ENCODE measurements at places on chromosomes 3 and 15.

GRCh38 chr3:171088964-171089754 lies 62.6 kb upstream of the SLC2A2 start:
- peak; percentile 28 for DNase-seq

- DNase-seq: no peak
Observed at GRCh38 chr15:62752657-62753517, 289.7 kb upstream of the TPM1 start.

GRCh38 chr15:95489103-95489502 lies 841.4 kb upstream of the NR2F2 start:
- DNase-seq: no peak

DNA sequence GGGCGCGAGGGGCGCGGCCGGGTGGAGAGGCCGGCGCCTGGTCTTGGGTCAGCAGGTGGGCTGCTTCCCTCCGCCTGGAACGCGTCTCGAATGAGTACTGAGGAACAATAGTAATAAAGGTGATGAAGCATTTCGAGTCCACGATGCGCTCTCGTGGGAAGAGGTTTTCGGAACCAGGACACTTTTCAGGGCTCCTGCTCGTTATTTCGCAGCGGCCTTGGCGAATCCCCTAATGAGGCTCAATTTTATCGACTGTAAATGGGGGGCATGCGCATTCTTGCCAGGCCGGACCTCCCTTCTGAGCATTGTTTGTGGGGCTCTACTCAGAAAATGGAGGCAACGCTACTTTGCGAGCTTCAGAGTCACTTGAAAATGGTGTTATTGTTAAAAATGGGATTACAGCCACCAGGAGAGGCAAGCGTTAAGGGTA lies 1.2 kb downstream of the NR2C2 start:
- peak; percentile 57 for DNase-seq

GRCh38 chr3:123632161-123632655 lies 47.4 kb upstream of the HACD2 start:
- DNase-seq: no peak

GRCh38 chr3:131582438-131582837 lies 79.7 kb upstream of the MRPL3 start:
- DNase-seq: no peak

DNA sequence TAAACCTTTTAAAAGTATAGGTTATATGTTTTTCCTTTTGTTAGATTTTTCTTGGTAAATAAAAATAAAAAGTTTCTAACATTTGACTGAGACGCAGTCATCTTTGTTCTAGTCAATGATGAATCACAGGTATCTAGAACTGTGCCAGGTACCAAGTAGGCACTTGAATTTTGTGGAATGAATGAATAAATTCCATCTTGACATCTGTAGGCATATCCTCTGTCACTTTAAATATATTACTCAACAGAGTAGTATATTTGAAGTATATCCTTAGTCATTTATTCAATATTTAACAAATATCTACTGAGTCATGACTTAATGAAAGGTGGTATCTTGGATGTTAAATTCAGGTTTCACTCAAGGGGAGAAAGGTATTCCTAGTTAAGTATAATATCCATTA lies 828.4 kb downstream of the TUSC7 start:
- DNase-seq: no peak

DNA sequence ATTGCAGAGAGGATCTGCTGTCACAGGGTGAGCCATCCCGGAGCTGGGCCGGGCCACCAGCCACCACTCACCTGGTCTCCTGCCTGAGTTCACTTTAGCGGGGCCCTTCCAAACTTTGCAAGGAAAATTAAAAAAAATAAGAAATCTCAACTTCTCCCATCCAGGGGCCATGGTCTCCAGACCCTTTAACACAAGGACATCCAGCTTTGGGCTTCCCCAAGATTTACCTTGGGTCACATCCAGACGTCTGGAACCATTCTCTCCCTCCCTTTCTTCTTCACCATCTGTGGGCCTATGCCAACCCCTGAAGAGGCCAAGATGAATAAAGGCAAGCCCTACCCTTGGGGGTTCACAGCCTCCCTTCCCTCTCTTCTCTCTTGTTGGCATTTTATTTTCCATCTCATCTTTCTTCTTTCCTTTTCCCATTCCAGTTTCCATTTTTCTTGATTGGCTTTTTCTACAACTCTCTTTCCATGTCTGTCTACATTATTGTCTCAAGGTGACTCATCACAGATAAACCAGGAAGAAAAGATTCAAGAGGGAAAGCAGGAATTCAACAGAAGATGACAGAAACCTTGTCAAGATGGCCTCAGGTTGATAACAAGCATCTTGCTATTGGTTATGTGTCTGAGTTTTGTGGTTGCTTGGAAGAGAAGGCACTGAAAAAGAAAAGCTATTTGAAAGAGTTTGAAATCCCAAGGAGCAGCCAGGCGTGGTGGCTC lies 49.5 kb downstream of the ITGA11 start:
- DNase-seq: no peak

- no peak for DNase-seq
Observed at GRCh38 chr3:18825665-18826064, 322.6 kb upstream of the KCNH8 start.

GRCh38 chr15:62553911-62554563 lies 389.0 kb upstream of the C2CD4B start:
- DNase-seq: no peak

DNA sequence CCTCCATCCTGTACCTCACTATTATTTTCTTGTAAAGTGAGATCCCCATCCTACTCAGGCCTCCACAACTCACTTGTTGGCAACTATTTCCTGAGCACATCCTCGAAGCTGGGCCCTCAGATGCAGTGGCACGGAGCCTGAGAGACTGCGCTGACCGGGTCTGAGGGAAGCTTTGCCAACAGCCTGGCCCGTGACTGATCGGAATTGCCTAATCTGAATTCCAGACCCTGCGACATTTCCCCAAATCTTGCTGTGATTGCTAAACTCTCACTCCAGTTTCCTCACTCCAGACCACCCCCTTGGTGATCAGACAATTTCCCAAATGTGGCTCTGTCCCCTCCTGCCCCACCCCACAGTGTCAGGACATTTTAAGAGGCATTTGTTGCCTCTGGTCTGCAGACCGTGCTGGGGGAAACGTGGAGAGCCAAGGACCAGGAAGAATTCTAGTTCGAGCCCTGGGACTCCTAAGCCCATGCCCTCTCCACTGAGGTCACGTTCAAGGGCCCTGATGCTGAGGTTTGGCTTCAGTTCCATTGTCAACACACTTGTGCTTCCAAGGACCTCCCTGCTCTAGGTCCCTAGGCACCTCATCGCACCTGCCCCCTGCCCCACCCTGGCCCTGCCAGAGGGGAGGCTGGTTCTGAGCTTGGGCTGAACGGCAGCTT lies 22.8 kb downstream of the KLHL25 start:
- peak; percentile 4 for DNase-seq

DNA sequence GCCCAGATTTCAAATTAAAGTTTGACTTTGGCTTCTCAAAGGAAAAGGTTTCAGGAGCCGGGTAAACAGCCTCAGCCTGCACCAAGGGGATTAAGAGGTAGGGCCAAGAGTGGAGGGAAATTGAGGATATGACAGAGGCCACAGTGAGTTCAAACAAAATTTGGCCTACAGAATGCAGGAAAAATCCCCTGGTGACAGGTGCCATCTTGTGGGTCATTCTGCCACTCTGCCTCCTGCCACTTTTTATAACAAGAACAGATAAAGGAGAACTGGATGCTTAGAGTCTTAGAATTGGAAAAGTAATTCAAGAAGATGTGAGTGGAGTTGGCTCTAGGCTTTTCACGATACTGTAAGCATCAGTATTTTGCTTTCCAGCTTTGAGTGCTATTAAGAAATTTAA lies 253.2 kb downstream of the NR2F2 start:
- DNase-seq: no peak

DNA sequence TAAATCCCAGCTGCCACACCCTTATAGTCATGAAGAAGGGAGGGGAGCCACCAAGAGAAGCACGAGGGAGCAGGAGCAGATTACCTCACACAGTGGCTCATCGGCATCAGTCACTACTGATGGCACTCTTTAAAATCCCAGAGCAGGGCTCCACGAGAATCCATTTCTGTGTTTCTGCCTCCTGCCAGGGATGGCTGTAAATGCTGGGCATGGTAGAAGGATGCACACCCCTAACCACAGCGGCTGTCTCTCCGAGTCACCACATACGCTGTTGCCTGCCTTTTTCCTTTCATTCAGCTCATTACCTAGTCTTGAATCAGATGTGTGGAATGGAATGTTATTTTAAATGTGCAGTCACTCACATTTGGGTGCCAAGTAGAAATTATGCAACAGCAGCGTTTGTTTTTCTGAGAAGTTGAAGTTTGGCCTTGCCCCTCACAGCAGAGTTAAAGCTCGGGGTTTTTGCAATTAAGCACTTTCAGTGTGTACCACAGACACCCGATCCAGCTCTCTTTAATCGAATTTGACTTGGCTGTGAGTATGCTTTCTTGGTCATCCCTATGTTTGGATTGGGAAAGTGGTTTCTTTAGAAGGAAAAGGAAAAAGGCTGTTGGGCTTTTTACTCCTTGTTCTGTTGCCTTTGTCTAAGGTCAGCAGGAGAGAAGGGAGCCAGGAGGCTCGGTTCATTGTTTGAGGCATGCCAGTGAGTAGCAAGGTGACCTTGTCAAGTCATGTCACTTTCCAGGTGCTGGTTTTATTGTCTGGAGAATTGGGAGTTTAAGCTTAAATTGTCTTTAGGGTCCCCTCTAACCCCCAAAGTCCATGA lies 284.2 kb upstream of the TPM1 start:
- DNase-seq: no peak

DNA sequence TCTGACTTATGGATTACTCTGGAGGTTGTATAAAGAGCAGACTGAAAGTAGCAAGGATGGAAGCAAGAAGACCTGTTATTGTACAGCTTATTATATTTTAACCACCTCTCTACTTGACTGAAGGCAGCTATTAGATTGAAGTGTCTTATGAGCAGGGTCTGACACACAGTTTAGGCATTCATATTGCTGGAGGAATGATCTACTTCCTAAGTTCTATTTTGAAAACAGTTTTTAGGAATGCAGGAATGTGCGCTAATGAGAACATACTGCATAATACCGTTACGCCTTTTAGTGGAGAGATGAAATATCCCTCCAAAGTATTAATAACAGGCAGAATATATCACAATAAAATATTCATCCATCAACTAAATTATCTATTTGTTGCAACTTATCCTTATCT lies 193.3 kb downstream of the ISL2 start:
- no peak for DNase-seq

DNA sequence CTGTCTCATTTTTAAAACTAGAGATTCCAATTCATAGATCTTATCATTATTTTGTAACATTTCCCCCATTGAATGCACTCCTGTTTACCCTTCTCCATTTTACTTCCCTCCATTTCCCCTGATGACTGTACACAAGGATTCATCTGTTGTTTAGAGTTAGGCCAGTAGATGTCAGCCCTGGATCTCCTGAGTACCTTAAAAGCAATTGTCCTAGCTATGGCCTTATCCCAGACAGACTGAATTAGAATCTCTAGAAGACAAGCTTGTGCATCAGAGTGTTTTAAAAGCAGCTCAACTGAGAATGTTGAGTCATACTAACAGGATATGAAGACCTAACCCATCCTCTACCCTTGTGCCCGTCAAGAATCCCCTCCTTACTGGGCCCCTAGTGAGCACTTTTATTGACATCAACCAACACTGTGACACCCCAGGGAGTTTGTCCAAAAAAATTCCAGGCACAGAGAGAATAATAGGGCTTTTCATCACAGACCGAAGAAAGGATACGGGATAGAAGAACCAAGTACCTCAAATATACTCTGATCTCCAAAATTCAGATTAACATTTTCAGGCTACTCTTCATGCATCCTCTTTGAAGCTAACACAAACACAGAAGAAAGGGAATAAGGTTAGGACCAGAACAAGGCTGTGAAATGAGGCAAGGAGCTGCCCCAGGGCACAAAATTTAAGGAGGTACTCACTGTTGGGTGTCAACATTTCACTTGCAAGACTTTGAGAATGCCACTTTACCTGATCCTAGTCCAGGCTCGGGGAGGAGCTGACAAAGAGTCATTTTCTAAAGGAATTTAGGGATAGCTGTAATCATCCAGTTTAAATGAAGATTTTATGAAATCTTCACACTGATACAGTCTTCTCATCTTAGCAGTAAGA lies 17.1 kb downstream of the ZBED2 start:
- peak; percentile 10 for DNase-seq
